CD4-positive, alpha-beta T cell treated with Interleukin-12 subunit alpha and Interleukin-12 subunit beta, for 1 hour (primary cell): ENCODE measurements at places on chromosomes 16 and 17.

DNA sequence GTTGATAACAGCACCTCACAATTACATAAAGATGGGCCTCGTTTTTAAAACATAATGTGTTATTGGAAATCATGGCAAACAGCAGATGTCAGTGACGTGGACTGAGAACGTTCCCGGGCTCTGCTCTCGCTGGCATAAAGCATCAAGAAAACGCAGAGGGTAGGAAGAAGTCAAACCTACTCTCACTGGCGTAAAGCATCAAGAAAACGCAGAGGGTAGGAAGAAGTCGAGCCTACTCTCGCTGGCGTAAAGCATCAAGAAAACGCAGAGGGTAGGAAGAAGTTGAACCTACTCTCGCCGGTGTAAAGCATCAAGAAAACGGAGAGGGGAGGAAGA is 110.6 kb downstream of the VPS53 start:
- no peak for DNase-seq

GRCh38 chr16:5412731-5413130 is 315.1 kb upstream of the EEF2KMT start:
- no peak for DNase-seq

DNA sequence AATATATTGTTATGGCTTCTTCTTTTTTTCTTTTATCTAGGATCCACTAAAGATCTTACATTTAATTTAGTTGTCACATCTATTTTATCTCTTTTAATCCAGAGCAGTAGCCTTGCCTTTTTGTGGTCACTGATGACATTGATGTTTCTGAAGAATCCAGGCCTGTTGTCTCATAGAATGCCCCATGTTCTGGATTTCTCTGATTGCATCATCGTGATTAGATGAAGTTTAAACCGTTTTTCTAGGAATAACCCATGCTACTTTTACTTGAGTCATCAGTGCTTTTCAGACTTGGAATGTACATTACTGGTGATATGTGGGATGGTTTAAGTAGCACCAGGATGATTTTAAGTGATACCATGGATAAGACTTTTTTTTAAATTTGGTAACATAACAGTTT is 106.4 kb upstream of the CES5A start:
- DNase-seq = no peak

DNA sequence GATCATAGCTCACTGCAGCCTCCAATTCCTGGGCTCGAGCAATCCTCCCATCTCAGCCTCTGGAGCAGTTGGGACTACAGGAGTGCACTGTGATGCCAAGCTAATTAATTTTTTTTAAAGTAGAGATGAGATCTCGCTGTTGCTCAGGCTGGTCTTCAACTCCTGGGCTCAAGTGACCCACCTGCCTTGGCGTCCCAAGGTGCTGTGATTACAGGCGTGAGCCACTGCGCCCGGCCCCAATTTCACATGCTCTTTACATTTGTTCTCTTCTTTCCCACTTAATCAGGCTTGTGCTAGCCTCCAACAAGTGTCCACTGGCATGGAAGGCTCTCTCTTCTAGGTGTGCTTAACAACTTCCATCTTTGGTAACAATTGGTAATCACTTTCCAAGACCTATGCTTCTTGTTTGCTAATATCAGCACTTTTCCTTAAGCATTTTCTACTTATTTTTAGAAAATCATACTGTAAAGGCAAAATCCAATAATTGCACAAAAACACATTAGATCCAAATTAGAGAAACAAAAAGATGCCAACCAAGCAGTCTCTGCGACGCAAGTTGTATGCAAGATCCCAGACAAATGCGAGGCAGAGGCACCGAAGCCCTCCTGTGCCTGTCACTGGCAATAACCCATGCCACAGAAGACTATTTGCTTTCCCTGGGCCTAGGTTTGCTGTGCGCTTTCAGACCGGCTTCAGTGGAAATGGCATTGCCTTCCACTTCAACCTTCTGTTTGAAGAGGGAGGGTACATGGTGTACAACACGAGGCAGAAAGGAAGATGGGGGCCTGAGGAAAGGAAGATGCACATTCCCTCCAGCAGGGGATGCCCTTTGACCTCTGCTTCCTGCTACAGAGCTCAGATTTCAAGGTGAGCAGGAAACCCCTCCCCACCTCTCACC is 52.6 kb downstream of the NOS2 start:
- DNase-seq = no peak

DNA sequence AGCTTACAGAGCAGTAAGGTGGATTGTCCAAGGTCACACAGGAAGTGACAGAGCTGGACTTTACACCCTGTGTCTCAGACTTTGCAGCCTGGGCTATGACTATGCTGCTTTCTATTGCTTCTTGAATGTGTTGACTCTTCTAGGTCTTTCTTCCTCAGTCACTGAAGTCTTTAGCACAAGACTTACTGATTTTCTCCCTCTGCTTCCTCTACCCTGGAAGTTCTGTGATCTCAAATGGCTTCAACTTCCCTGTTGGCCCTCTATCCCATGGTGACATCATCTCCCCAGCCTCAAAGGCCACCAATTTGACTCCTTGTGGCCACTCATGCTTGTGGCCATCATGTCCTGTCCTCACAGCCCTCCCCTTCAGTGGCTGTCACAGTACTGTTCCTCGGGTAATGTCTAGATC is 181.3 kb downstream of the HS3ST3A1 start:
- no peak for DNase-seq

GRCh38 chr17:81961521-81962498 is 823 bp upstream of the NOTUM start:
- DNase-seq = no peak

- no peak for DNase-seq
Observed at GRCh38 chr17:57861790-57862693, 12.2 kb upstream of the MRPS23 start.

DNA sequence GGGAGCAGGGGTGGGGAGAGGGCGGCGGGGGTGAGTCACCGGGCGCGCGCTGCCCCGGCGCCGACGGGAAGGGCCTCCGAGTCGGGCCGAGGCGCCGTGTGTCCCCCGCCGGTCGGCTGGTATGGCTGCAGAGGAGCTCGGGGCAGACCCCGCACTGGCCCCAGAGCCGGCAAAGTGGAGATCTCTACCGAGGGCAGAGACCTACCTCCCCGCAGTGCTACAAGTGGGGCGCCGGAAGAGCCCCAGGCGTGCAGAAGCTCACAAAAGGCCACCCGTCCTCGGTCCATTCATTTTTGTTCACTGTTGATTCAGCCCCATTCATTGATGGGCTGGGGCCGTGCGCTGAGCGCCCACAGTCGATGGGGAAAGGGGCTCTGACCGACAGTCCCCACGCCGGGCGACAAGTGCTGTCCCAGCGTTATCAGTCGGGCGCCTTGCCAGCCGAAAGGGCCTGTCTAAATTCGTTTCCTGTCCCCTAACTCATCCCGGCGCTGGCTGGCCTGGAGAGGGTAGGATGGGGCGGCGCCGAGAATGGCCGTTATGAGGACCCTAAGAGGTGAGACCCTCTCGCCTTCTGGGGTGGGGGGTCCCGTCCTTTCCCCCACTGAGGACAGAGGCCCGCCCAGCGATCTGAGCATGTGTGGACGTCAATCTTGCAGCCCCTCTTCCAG is 709 bp upstream of the ENO3 start:
- no peak for DNase-seq

- no peak for DNase-seq
Observed at GRCh38 chr17:10777890-10778289, 26.0 kb downstream of the TMEM238L start.

DNA sequence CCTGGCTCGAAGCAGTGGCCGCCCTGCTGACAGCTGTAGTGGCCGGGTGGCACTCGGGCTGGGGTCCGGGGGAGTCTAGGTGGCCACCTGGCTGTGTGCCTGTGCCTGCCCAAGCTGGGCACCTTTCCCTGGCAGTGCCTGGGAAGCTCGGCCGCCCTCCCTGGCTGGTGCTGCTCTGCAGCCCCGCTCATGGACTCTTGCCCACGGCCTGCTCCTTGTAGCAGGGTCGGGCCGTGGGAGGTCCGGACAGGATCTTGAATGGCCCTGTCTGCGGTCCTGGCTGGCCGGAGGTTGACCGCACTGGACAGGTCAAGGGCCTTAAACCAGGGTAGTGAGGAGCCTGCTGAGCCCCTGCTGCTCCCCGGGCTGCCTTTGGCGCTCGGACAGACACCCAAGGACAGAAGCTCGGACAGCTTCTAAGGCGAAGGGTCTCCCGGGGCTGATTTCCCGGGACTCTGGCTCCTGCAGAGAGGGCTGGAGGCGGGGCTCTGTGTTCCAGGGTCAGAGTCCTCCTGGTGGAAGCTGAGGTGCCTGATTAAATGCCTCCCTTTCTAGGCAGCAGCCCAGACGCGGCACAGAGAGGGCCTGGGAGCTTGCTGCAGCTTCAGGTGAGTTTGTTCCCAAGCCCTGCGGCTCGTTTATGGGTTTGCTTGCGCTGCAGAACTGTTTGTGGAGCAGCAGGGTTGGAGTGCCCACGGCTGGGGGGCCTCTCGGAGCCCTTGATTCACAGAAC is 6.0 kb downstream of the CAPN15 start:
- no peak for DNase-seq

DNA sequence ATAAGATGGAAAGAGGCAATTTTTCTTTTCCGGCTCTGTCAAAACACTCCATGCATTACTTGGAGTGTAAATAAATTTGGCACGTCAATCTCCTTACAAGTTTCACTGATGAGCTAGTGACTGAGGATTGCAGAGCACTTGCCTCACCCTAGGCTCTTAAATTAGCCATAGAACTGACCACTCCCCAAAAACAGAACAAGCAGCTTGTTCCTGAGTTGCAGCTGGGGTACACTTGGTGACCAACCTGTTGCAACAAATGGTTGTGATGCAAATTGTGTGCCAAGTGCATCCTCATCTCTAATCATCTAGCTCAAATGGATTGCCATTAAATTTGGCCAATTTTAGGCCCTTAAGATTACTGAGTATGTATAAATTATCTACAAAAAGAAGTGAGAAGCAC is 67.0 kb downstream of the CACNG1 start:
- no peak for DNase-seq

DNA sequence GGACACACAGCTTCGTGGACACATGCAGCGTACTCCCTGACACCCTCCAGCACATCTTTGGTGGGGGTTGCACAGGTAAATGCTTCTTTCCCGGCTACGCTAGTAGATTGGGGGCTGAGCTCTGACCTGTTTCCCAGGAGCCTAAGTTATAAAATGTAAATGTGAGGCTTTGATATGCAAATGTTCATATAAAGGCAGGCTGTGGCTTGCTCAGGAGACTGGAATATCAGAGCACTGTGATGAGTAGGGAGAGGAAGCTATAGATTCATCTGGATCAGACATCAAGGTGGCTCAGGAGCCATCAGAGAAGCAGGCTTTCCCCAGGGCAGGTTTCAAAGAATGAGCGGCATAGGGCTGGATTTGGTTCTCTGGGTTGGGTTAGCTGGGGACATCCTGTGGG is 3.4 kb upstream of the ETV4 start:
- DNase-seq = no peak

- DNase-seq = peak; percentile 6
Observed at GRCh38 chr16:49575346-49576172, 202.0 kb downstream of the C16orf78 start.

DNA sequence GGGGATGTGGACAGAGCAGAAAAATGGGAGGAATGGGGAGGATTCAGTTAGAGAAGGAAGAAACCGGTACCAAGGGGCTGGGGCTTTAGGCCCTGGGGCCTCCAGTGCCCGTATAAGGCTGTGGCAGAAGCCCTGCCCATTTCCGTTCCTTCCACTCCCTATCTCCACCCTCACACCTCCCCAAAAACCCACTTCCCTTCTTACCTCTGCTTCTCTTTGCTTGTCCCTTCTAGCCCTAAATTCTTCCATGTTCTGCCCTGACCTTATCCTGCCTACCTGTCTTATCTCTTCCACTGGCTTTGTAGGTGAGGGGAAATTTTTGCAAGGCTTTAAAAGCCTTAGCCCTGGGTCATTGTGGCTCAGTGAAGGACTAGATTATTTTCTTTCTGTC is 4.1 kb downstream of the RNF167 start:
- peak; percentile 70 for DNase-seq

DNA sequence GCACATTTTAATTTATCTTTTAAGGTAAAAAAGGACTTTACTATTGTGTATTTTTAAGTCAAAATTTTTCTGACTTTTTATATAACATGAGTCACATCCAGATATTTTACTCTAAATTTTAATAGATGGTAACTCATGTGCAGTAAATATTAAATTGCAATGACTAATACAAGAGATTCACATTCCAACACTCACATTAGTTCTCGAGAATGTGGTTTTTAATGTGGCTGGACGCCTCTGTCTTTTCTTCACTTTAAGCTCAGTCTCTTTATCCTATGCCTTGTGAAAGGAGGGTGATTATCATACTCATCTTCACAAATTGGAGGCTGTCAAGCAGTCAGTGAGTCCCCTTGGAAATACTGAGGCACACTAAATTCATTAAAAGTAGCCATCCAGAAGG is 315.6 kb downstream of the HS3ST3B1 start:
- no peak for DNase-seq

DNA sequence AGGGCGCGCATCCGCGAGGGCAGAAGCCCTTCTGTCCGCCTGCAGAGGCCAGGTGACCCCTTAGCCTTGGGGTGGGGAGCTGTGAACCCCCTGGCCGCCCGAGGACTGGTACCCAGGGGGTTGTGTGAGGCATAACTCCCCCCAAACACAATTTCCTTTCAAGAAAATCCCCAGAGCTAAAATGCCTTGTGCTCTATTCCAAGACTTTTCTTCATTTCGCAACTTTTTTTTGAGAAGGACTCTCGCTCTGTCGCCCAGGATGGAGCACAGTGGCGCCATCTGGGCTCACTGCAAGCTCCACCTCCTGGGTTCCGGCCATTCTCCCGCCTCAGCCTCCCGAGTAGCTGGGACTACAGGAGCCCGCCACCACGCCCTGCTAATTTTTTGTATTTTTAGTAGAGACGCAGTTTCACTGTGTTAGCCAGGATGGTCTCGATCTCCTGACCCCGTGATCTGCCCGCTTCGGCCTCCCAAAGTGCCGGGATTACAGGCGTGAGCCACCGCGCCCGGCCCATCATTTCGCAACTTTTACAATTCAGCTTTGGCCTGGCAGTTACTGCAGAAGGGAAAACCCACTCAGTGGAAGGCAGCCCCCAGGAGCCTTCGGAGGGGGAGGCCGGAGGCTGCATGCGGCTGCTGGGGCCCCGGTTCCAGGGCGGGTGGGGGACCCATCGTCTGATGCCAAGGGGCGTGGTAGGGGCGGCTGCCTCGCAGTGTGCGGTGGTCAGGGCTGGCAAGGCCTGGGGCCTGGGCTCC is 963 bp upstream of the APRT start:
- DNase-seq = no peak

- no peak for DNase-seq
Observed at GRCh38 chr16:75251280-75252048, at the start of gene BCAR1. TSS of gene BCAR1 (minus strand) at chr16:75251624. CDS start at chr16:75251482, 142 bp downstream.

DNA sequence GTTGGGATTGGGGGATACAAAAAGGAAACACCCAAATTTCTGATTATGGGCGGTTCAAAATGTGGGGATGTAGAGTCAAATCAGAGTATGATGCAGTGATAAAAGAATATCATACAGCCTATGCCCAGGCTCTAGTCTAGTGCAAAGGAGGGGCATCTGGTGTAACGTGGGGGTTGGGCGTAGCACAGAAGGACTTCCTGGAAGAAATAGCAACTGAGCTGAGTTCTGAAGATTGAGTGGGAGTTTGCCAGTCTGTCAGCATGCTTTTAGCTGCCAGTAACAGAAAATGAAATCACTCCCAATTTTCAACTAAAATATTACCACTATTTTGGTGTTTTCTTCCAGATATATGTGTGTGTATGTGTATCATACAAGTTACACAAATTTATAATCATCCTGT is 196.9 kb downstream of the SPECC1 start:
- no peak for DNase-seq

- DNase-seq = no peak
Observed at GRCh38 chr16:57377080-57377841, 5.0 kb downstream of the CX3CL1 start.
